NCI-H345 (cell line): ENCODE measurements at places on chromosomes 6 and 20.

DNA sequence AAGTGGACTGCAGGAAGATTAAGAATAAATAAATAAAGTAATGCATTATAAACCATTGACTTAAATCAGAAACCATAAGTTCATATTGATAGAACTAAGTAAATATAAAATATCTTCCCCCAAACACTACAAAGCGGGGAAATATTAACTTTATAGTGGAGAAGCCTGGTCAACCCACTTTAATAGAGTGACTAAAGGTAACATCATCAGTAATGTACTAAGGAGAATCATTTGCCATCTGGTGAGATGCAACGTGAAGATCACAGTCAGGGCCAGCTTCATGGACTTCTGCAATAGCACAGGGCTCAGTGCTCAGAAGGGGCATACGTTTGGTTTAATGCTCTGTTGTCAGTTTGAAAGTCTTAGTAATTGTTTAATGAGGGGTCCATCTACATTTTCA is 58.8 kb upstream of the CD83 start:
- DNase-seq = no peak

- DNase-seq = no peak
Observed at GRCh38 chr6:25960734-25961133, 1.9 kb upstream of the TRIM38 start.

DNA sequence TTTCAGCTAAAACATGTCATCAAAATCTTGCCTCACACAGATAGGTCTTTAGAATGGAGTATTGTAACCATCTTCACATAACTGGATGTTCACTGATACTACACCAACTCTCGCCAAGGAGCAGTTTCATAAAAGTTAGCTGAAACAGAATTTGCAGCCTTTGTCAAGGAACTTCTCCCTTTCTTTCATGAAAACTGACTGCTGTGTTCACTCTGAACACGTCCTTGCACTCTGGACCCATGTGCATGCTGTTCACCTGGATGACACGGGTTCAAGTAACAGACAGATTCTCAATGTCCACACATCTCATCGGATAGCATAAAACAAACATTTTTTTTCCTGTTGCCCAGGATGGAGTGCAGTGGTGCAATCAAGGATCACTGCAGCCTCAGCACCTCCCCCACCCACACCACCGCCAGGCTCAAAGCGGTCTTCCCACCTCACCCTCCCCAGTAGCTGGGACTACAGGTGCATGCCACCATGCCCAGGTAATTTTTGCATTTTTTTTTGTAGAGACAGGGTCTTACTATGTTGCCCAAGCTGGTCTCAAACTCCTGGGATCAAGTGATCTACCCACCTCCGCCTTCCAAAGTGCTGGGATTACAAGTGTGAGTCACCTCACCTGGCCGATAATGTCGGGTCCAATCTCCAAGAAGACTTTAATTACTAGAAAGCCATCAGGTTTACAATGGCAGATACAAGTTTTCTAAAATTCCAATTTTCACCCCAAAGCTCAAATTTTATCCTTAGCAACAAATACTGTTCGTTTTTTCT is 9.4 kb downstream of the DIDO1 start:
- DNase-seq = no peak

DNA sequence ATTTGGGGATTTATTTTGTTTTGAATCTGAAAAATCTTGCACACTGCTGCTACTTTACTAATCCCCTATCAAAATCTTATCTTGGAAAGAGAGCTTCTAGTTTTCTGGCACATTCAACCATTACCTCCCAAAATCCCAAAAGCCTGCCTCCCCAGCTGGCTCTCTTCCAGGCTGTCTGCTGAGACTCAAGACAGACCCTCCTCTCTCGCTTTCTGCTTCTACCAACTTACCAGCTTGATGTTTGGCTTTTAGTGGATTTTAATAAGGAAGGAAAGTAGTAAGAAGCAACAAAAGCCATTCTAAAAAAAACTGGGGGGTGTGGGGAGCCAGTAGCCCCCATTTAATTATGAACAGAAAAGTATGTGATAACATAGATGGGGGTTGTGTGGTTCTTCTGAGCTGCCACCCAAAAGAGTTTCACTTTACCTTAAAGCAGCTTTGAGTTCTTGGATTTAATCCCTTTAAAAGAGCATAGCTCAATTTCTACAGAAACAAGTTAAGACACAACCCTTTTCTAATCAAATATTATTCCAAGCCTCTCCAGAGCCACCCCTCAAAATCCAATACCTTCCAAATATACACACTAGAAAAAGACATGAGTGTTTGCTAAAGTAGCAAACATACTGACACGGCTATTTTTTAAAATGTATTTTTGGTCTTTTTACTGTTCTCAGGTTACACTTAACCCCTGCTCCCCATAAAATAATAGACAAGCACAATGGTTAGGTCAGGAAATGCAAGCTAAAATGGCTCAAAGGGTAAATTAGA is 71.7 kb downstream of the ATP9A start:
- peak; percentile 34 for DNase-seq

DNA sequence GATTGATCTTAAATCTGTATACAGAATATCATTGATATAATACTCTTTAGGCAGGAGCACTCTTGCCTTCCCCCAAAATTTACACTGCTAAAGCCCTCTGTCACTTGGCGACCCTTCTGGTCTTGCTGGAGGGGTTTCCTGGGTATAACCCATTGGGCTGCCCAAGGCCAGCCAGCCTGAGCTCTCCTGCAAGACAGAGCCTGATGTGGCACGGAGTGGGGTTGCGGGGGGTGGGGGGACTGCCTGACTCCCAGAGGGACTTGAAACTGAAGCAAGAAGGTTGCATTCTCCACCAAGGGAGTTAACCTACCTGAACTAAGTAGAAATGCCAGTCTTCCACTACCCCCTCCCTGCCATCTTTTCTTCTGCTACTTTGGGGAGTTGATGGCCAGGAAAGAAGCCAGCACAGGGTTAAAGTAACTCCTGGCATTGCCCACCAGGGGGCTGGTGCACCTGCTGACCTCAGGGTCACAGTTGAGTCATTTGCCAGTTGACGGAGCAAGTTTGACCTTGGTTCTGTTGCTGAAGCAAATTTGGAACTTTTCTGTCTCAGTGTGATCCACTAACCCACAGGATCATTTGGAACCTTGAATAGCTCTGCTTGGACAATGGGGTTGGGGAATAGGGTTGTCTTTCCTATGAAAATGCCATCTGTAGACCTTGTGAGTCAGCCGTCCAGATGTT is 79.4 kb downstream of the ASXL1 start:
- no peak for DNase-seq

GRCh38 chr6:13877051-13877450 is 47.7 kb upstream of the RNF182 start:
- no peak for DNase-seq

DNA sequence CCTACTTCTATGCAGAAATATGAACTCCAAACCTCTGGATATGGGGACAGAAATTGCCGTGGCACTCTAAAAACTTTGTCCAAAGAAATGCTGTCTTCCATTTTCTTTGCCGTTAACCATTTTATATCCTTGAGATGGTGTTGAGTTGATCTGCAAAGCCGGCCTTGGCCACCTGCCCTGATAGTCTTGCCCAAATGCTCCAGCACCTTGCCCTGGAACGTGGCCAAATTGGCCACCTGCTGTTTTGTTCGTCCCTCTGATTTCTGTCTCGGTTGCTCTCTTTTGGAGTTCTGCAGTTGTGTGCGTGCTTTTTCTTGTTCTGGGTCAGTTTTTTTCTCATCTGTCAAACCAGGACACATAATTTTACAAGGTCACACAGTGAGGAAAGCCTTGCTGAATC is 239.7 kb upstream of the GMDS start:
- peak; percentile 32 for DNase-seq

- DNase-seq = no peak
Observed at GRCh38 chr20:48824830-48825565, 2.8 kb downstream of the PREX1 start.

DNA sequence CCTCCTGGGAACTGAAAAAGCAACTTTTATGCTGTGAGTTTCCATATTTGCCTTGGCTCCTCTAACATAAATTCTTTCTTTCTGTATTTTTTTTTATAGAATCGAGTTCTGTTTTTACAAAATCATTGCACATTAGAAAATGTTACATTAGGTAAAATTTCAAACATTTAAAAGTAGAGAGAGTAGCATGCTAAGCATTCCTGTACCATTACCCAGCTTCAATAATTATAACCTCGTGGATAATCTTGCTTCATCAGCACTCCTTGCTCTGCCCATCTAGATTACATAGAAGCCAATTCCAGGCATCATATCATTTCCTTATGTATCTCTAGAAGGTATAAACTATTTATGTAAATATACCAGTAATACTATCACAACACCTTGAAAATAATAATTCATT is 15.4 kb upstream of the FBXO30 start:
- DNase-seq = no peak

DNA sequence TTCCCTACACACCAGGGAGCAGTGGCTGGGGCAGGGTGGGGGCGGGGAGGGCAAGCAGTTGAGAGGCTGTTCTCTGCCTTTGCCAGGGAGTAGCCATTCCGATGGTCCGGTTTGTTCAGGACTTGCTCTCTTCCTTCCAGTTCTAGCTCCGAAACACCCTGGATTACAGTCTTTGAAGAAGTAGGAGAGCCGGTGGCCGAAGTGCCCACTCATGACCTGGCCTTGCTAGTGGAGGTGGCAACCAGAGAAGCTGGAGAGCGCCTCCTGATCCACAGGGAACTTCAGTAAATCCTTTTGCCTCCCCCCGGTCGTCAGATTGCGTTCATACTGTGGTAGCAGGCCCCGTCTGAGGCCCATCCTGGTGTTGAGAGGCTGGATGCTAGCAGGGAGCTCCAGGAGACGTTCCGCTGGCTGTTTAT is 92.8 kb downstream of the ARID1B start:
- DNase-seq = no peak

DNA sequence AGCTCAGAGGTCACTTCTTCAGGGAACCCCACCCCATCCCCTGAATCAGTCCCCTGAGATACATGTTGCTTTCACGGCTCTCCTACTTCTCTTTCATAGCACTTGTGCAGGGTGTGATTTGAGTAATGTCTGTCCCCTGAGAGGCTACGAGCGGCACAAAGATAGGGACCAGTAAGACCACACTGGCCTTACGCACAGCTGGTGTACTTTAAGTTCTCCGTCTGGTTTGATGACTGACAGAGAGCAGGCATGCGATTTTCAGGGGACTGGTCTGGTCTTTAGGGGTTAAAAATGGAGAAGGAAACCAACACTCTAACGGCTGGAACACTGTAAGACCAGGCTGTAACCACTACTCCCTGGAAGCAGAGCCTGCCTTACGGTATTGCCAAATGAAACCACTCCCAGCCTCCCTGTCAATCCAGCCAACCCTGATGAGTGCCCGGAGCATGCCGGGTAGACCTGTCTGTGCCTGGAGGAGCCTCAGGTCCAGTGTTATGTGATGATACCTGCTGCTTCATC is 47.1 kb downstream of the ELMO2 start:
- no peak for DNase-seq

- DNase-seq = no peak
Observed at GRCh38 chr20:6579824-6580223, 187.7 kb upstream of the BMP2 start.

DNA sequence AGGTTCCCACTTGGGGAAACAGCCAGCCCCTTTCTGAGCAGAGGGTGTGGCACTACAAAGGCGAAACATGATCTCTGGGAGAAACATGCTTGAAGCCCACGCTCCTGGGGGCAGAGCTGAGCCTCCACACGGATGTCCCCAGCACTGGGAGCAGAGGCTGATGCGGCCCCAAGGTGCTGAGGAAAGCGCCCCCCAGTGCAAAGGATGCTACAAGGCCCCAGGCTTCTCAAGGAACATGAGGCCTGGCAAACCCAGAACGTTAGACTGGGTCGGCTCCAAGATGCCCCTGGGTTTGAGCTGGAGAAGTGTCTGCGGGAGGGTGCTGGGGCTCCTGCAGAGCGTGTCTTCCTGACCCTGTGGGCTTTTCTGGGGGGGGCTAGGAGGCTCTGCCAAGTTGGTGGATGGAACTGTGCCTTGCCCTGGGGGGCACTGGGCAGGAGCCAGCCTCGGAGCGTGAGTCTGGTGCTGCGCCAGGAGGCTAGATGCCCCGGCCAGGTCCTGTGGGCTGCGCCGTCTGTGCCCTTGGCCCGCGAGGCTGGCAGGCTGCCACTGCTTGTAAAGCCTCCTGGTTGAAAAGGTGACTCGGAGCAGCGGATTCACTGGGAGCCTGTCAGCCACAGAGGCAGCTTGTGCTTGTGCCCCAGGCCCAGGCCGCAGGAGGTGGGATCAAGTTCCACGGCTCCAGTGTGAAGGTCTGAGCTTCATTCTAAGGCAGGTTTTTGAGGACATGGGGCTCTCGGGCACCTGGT is 8.1 kb downstream of the SYNJ2 start:
- DNase-seq = peak; percentile 75

- DNase-seq = no peak
Observed at GRCh38 chr6:47203938-47204611, 105.6 kb downstream of the TNFRSF21 start.

DNA sequence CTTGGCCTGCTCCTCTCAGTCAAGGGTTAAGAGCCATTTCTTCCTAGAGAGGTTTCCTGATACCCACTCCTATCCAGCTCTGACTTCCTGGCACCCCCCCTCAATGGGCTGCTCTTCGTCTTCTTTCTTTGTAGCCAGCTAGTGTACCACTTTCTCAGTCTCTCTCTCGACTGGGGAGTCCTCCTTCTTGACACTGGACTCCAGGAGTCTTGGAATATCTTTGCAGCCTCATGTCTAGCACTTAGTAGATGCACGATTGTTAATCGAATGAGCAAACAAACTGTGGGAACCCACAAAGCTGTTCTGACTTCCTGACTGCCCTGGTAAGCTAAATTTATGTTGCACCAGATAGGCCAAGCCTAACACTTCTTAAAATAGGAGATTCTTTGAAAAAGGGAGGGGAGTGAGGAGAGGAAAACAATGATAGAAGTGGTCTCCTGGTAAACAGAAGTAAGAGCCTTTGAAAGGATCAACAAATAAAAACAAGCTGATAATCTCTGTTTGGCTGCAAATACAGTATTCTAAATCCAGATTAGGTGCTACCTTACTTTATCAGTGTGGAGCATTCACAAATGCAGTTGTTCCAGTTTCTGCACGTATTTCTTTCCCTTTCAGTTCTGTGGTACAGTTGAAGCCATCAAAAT is 160.1 kb upstream of the CITED2 start:
- no peak for DNase-seq

GRCh38 chr6:157522472-157522871 is 141.5 kb downstream of the ZDHHC14 start:
- no peak for DNase-seq

GRCh38 chr6:122007339-122007738 is 392.1 kb upstream of the HSF2 start:
- DNase-seq = no peak

DNA sequence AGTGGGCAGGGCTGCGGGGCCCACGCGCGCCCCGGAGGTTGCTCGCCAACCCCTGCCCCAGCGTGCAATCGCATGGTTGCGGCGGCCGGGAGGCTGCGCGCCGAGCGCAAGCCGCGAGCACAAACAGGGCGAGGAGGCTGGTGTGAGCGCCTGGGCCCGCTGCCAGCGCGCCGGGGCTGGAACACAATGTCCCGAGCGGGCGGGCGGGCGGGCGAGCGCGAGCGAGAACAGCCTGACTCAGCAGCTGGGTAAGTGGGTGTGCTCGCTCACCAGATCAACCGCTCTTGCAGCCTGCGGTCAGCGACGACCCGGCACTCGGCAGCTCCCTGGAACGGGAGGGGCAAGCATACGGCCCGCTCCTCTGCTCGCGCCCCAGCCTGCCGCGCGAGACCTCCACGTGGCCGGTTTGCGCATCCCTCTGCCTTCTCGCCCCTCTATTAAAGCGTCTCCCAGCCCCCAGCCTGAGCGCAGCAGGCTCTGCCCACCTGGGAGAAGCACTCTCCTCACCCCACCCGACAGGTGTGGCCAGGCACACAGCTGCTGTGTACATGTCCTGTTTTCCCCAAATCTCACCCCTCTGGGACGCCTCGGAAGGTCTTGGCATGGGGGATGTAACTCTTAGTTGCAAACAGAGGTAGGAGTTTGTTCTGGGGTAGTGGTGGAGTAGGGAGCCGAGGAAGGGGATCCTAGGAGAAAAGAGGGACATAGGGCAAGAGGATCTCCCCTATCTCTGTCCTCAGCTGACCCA is 8.7 kb upstream of the ARMC12 start:
- DNase-seq = peak; percentile 72
